HuH-7.5 (cell line): ENCODE measurements at places on chromosomes 12 and 14.

DNA sequence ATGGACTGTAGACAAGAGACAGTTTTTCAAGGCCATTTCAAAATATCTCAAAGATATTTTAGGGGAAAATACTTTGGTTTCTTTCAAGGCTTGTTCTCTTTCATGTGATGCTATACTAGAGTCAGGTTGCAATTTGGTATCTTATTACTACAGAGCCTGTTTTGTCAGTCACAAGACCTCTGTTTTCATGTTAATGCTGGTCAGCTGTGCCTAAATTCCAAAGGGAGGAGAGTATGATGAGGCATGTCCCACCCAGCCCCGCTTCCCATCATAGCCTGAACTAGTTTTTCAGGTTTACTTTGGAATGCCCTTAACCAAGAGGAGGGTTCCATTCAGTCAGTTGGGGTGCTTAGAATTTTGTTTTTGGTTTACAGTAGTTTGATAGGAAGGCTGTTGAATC, 52.6 kb downstream of the GPHB5 start:
- no peak for DNase-seq

DNA sequence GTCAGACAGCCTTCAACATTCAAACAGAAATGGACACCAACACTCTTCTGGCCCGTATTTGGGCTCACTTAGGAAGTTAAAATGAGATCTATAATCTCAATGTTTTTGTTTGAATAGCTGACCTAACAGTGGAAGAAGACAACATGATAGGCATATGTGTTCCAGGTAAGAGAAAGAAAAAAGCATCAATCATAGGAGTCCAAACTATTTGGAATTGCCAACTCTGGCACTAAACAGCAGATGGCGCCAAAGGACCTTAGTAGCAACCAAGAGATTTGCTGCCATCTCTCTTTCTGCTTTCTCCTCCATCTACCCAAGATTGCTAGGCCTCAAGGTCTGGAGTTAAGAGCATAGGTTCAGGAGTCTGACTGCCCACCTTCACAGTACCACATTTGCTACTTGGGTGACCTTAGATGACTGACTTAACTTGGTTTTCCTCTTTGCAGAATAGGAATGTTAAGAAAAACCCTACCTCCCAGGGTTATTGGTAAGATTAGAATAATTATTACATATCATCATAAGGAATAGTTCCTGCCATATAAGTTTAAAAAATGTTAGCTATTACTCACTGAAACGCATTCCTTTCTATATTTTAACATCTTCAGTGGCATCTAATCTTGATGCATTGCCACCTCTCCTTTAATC, 30.2 kb downstream of the PEX5 start:
- DNase-seq, result peak; percentile 32

GRCh38 chr14:25841226-25841625, 756.6 kb downstream of the NOVA1 start:
- DNase-seq, result no peak

DNA sequence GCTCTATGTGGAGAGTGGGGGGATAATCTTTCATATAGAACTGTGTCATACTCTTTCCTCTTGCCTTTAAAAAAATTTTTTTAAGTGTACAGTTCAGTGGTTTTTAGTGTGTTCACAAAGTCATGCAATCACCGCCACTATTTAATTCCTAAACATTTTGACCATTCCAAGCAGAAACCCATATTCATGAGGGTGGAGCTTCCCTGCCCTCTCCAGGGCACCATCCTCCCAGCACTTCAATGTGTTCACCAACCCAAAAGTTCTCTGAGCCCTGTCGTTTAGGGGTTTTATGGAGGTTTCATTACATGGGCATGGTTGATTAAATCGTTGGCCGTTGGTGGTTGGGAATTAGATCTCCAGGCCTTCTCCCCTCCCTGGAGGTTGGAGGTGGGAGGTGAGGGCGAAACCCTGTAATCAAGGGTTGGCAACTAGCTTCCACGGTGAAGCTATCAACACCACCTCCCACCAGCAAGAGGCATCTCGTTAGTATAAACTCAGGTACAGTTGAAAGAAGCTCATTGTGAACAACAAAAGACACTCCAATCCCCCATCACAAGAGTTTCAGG, 42.8 kb upstream of the WNK1 start:
- DNase-seq, result no peak

- DNase-seq, result no peak
Observed at GRCh38 chr12:127386723-127387122, 880.2 kb upstream of the TMEM132C start.

GRCh38 chr14:76773188-76773885, 12.1 kb downstream of the VASH1 start:
- no peak for DNase-seq
